ENCODE measurements at places on chromosomes 16 and 17.

DNA sequence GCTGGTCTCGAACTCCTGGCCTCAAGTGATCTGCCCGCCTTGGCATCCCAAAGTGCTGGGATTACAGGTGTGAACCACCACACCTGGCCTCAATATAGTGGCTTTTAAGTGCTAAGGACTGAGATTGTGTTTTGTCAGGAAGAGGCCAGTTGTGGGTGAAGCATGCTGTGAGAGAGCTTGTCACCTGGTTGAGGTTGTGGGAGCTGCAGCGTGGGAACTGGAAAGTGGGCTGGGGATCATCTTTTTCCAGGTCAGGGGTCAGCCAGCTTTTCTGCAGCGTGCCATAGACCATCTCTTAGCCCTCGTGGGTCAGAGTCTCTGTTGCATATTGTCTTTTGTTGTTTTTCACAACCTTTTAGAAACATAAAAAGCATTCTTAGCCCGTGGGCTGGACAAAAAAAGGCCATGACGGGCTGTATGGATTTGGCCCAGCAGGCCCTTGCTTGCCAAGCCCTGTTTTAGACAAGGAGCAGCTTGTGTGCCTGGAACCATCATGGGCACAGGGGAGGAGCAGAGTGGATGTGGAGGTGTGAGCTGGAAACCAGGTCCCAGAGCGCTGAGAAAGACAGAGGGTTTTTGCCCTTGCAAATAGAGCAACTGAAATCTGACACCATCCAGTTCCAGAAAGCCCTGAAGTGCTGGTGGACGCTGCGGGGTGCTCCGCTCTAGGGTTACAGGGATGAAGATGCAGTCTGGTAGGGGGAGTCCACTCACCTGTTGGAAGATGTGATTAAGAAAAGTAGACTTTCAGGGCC, 5.5 kb downstream of the BIRC5 start:
- DNase-seq = no peak

- no peak for DNase-seq
Observed at GRCh38 chr16:4639899-4640509, 15.4 kb downstream of the MGRN1 start.

DNA sequence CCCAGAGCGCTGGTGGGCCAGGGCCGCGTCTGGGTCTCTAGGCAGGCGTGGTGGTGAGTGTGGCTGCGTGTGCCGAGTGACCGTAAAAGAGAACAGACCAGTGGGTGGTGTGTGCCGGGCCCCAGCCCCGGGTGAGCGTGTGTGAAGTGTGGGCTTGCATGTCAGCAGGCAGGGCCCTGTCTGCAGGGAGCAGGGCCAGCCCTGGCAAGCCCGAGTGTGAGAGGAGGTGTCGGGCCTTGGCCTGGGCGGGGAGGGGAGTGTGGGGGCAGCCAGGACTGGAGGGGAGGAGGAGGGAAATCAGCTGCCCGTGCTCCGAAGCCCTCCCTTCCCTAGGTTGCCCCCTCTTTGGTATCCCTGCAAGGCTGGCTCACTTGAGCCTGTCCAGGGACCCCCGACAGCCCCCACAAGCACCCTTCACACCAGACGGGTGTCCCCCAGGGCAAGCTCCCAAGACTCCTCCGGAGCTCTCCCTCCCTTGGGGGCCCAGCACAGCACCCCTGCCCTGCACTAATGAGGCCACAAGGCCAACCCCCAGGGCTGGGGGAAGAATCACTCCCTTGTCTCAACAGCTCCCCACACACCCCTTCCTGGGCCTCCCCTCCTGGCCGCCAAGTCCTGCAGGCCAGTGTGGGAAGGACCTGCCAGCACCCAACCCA, 1.9 kb downstream of the USH1G start:
- no peak for DNase-seq

DNA sequence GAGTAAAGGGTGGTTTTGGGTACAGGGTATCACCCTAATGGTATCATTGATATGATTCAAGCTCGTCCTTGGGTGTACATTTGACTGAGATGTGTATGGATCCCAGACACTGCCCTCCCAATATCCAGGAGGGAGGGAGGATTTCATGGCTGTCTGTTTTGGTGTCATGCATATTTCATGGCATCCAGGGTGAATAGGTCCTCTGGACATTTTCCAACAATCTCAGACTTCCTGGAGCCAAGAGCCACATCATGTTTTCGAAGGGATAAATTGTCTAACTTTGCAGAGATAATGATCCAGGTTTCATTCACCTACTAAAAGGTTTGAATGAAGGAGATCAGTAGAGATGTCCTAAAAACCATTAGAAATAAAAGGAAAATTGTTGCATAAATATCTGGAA, 431.9 kb downstream of the SHISA9 start:
- DNase-seq = no peak
